ENCODE measurements at places on chromosomes 13 and 19.

- DNase-seq = no peak
These were observed 4.1 kb upstream of the FXYD5 start for GRCh38 chr19:35150445-35150844.

DNA sequence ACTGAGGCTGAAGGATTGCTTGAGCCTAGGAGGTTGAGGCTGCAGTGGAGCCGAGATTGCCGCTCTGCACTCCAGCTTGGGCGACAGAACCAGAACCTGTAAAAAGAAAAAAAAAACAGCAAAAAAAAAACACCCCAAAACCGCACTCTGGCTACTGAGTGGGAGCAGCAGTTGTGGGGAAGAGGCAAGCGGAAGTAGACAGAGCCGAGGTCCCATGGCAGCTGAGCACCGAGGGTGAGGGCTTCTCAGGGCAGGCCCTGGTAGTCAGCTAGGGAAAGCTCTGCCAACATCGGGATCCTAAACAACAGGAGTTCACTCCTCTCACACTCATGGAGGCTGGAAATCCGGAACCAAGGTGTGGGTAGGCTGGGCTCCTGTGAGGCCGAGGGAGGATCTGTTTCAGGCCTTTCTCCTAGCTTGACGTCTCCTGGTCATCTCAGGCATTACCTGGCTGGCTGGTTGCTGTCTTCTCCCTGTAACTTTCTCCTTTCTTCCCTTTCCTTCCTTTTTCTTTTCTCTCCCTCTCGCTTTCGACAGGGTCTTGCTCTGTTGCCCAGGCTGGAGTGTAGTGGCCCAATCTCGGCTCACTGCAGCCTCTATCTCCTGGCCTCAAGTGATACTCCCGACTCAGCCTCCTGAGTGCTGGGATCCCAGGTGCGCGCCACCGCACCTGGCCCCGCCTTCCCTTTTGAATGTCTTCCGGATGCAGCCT is 15.8 kb upstream of the LATS2 start:
- no peak for DNase-seq

DNA sequence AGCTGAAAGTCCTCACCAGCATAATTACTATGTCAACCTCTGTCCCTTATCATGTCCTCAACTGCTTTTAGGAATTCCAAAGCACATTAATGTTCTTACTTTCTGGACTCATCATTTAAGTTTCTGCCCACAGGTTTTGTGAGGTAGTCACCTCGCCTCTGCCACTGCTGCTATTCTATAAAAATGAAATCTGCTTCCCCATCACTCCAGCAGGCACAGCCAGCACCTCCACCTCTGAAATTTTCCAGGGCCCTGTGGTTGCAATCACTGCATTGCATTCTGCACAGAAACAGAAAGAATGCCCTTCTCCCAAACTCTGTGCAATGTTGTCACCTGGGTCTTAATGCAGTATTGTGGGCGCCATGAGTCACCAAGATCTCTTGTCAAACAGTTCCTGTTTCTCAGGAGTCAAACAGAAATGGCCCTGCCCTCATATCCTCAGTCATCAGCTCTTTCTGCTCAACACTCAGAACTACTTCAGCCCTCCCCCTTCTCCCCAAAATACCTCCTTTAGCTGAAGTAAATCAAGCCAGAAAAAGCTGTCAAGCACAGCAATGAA is 529.2 kb upstream of the NBEA start:
- no peak for DNase-seq

GRCh38 chr13:69459346-69459745 is 648.3 kb upstream of the ATXN8OS start:
- DNase-seq = no peak

- DNase-seq = no peak
These were observed 40.7 kb upstream of the SPATA13 start for GRCh38 chr13:24119626-24120508.

- DNase-seq = no peak
These were observed 28.3 kb downstream of the CEBPG start for GRCh38 chr19:33401683-33402420.

DNA sequence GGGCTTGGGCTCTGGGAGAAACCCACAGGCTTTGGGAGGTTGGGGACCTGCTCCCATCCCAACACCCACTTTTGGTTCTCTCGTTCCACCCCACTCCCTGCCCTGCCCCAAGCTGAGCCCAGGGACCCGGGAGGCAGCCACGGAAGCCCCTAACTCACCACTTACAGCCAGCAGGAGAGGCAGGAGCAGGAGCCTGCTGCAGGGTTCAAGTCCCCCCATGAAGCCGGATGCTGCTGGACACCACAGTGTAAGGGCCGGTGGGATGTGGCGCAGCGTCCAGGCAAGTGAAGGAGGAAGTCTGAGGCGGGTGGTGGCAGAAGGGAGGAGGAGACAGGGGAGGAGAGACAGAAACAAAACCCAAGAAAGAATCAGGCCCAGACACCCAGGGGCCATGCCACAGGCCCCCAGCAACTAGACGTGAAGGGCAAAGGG is at the start of gene TYROBP:
Gene TYROBP, minus strand, starts transcription at position 286 of the 432 bp plus-strand sequence. Its CDS starts 67 bp downstream, at position 219.
- no peak for DNase-seq

DNA sequence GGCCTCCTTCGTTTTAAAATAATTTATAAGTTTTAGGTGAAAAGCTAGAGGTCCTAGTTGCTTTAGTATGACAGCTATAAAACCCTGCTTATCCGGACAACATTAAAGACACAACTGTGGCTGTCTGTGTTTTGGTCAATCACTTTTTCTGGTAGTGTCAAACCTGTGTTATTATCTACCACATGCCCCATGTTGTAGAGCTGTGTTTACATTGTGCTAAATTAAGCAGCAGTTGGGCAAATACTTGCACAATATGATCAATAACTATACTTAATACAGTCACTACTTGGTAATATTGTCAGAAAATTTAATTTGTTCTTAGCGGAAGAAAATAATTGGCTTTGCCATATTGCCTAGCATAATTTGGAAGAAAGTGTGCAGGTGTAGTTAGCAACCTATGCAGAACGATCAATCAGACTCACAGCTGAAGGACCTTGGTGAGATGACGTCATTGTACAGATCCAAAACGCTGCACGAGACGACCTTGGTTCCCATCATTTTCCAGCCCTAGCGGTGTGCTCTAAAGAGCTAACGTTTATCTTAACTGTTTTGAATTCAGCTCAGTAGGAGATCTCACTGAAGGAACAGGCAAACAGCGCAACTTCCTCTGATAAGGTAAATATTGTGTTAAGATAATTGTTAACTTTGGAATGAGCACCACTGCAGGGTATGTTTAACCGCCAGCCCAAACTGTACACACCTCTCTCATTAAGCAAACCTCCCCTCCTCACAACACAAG is 476.6 kb downstream of the IRS2 start:
- DNase-seq = no peak

GRCh38 chr19:13366529-13367143 is 139.6 kb downstream of the CACNA1A start:
- no peak for DNase-seq

- DNase-seq = no peak
These were observed 29.6 kb upstream of the CALM3 start for GRCh38 chr19:46571495-46571894.

GRCh38 chr13:62302341-62302740 is 886.7 kb upstream of the PCDH20 start:
- no peak for DNase-seq

DNA sequence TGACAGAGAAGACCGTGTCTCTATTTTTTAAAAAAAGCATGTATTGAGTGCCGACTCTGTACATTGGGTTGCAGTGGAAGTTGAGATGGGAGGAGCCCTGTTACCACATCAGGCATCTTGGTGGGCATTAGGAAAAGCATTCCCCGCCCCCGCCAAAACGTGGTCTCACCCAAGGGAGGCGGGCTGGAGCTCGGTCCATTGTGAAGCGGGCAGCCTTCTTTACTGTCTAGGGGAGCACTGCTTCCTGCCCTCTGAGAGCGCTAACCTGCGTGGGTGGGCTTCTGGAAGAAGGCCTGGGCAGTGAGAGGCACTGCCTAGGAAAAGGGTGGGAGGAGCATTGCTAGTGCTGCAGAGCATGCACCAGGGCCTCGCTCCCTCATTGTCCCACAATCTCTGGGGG is 3.9 kb downstream of the NR1H2 start:
- no peak for DNase-seq

DNA sequence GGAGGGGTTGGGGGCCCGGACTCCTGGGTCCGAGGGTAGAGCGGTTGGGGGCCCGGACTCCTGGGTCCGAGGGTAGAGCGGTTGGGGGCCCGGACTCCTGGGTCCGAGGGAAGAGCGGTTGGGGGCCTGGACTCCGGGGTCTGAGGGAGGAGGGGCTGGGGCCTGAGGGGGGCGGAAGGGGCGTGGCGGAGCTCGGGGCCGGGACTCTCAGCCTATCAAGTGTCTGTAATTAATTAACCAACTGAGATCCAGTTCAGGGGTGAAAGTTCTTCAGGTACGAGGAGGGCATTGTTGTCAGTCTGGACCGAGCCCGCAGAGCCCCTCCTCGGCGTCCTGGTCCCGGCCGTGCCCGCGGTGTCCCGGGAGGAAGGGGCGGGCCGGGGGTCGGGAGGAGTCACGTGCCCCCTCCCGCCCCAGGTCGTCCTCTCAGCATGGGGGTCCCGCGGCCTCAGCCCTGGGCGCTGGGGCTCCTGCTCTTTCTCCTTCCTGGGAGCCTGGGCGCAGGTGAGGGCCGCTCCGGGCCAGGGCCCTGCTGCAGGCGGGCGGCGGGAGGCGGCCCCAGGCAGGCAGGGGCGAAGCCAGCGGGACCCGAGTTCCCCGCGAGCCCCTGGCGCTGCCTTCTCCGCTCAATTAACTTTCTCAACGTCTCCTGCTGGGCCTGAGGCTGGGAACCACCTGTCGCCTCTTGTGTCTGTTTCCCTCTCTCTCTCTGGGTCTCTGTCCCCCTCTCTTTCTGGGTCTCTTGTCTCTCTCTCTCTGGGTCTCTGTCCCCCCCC is 697 bp downstream of the FCGRT start:
- DNase-seq = no peak

DNA sequence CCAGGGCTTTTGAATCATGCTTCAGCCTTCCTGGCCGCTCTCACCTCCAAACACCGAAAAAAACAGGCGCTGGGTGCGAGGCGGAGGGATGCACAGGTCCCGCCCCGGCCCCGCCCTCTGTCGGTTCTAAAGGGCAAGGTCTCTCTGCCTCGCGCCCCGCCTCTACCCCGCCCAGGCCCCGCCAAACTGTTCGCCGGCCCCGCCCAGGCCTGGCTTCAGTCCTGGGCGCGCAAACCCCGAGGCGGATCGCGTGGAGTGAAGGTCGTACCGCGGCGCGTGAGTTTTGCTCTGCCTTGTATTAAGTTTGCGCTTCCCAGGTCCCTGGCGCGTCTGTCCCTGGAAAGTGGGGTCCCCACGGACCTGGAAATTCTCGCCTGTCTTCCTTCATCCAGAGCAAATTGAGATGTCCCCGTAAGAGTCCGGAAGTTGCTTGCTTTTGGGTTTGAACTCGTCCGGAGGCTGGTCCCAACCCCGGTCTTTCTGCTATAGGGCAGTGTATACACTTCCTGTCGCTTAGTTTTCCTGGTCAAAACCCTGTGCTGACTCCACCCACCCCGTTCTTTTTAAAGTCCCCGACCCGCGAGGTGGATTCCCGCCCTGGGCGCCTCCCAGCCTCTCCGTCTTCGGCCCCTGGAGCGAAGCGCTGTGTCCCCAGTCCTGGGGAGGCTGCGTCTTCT is 8.4 kb downstream of the ZNF808 start:
- DNase-seq = peak; percentile 92

DNA sequence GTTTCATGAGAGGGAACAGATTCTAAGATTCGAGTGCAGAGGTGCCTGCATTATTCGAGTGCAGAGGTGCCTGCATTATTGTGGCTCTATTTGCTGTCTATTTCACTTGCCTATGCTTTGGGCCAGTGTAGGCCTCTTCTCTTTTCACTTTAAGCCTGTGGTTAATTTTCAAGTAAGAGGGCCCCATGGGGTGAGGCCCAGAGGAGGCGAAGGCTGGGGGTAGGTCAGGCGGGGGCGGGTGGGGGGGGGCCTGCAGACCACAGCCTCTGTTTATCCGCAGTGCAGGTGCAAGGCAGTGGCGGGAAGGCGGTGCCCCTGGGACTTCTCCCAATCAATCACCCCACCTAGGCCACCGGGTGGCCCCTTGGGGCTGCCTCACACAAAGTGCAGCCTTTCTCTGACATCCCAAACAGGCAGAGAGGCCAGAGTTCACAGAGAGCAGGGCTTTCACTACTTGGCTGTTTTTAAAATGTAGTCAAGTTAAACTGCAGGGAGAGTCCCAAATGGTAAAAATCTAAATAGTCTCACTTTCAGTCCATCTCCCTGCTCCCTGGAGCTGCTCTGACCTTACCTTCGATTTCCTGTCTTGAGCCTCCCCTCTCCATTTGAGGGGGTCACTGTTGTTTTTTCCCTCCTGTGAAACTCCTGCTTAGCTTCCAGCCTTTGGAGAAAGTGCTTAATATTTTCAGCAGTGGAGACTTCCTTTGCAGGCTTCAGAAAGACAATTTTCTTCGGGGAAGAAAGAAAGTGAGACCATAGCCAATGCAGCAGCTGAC is 249.0 kb downstream of the DLEU7 start:
- peak; percentile 8 for DNase-seq

- no peak for DNase-seq
These were observed 211.8 kb upstream of the ZNF536 start for GRCh38 chr19:30160426-30160825.

- no peak for DNase-seq
These were observed 6.3 kb downstream of the PNKP start for GRCh38 chr19:49861107-49861506.

DNA sequence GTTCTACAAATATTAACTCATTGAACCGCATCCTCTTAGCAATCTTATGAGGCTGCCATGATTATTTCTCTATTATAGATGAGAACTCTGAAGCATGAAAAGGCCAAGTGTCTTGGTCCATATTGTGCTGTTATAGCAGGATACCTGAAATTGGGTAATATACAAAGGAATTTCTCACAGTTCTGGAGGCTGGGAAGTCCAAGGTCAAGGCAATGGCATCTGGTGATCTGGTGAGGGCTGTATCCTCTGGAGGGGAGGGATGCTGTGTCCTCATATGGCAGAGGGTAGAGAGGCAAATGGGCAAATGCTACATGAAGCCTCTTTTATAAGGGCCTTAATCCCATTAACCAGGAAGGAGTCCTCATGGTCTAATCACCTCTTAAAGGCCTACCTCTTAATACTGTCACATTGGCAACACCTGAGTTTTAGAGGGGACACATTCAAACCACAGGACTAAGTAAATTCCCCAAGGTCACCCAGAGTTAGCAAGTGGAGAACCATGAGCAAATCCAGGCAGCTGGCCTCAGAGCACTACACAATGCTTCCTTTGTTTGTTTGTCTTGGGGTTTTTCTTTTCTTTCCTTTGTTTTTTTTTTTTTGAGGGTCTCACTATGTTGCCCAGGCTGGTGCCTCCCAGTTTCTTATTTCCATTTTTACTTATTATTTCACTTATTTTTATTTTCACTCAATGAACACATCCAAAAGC is 55.9 kb upstream of the LATS2 start:
- DNase-seq = no peak

- peak; percentile 6 for DNase-seq
These were observed 434 bp upstream of the FNDC3A start for GRCh38 chr13:48975101-48975855.

DNA sequence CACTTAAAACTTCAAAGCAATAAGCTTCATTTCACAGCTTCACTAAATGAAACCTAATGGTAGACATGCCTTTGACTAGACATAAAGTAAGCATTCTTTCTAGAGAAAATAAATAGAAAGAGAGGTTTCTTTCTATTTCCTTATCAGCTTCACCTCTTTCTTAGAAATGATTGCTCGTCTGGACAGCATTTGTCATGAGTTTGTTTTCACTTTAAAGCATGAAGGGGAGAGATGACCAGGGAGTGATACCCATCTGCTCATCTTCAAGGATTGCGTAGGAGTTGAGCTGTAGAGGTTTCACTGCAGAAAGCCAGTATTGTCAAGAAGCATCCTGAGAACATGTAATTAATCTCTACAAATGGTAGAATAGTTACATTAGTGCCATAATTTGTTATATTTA is 61.3 kb downstream of the COL4A2 start:
- DNase-seq = no peak

GRCh38 chr19:7734220-7735203 is 2.6 kb upstream of the CLEC4G start:
- DNase-seq = no peak

- no peak for DNase-seq
These were observed 128.7 kb downstream of the UGGT2 start for GRCh38 chr13:95924389-95924994.
